Putamen (tissue), 1 donor: ENCODE measurements at places on chromosomes 3 and 15.
A peak's percentile ranks its signal among the peaks of the same experiment; 100 is the strongest.

DNA sequence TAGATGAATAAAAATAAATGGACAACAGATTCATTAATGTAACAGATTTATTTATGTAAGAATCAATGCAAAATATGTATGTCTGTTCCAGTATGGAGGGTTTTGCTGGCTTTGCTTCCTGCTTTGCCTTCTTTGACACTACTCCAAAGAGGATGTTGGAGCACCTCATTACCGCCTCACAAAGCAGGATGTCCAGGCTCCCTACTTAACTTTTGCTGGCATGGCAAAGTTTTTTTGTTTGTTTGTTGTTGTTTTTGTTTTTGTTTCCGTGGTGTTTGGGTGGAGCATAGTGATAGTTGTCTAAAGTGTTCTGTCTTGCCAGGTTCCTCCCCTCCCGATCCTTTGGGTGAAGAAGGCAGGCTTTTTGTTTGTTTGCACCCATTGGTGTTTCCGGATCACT lies 38.7 kb downstream of the DIPK2A start:
- no peak for DNase-seq

- no peak for DNase-seq
Measured at GRCh38 chr15:89051875-89052274, 36.4 kb upstream of the ABHD2 start.

GRCh38 chr3:64107190-64107589 lies 83.9 kb upstream of the PSMD6 start:
- no peak for DNase-seq

GRCh38 chr15:98746375-98747155 lies 98.2 kb downstream of the IGF1R start:
- no peak for DNase-seq

DNA sequence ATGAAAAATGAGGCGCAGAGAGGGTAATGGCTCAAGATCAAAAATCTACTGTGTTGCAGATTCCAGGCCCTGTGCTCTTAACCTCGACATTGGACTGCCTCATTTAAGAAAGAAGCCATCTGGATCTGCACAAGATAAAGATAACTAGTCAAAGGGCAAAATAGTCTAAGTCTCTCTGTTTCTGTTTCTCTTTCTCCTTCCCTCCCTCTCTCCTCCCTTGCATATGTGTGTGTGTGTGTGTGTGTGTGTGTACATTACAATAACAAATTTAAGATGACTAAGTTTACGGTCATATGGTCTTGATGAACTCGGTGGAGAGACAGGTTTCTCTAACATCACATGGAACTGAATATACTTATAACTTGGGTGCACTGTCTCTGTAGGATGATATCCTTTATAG lies 69.2 kb downstream of the MEIS2 start:
- no peak for DNase-seq

DNA sequence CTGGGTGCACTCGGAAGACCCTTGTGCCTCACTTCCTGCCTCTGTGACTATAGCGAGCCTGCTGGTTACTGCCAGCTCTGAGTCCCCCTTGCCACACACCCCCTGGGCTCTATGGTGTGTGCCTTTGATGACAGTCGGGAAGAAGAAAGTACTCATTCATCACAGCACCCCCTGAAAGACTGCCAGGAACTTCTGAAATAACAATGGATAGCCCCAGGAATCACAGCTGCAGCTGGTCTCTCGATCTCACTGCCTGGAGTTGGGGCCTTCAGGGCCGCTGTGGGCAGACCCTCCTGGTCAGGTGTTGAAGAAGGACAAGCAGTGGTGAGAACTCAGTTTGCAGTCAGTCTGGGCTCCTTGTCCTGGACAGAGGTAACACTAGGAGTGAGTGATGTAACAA lies 9.8 kb upstream of the RPP14 start:
- DNase-seq: peak; percentile 94

- DNase-seq: no peak
Measured at GRCh38 chr15:67862750-67863441, 23.1 kb upstream of the RNU6-1 start.

GRCh38 chr15:64354688-64355344 lies 1.2 kb downstream of the CSNK1G1 start:
- DNase-seq: no peak

GRCh38 chr3:23856286-23856685 lies 50.5 kb downstream of the UBE2E1 start:
- no peak for DNase-seq

DNA sequence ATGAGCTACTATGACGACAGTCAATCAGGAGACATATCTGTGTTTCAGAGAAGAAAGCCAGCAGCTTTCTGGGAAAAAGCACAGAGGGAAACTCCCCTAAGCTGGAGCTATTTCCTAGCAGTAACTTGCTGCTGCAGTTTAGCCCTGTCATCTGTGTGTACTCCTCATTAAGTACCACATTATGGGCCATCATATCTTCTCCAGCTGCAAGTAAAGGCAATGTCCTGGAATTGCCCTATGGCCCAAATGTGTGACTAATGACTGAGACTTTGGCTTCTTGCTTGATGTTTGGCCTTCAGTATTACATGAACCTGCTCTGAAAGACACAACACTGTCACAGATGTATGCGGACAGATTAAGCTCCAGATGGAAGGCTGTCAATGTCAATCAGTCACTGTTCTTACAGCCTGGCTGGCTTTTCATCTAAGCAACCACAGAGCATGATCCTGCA lies 190.8 kb downstream of the FHIT start:
- DNase-seq: no peak

- no peak for DNase-seq
Measured at GRCh38 chr15:86541540-86541939, 461.9 kb downstream of the AGBL1 start.

GRCh38 chr3:50350213-50350526 lies 405 bp downstream of the NPRL2 start:
- DNase-seq: no peak

DNA sequence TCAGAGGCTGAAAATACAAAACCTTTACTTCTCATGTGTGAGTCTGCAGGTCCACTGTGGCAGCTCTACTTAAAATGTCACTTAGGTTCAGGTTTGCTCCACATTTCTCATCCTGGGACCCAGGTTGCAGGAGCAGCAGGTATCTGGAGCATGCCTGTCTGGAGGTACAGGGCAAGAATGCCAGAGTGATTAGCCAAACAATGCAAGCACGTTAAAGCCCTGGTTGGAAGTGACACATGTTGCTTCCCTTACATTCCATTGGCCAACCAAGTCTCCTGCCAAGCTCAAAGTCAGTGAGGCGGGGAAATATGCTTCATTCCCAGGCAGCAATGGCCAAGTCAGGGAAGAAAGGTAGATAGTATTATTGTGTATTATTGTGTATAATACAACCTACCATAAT lies 76.8 kb upstream of the ARL6 start:
- no peak for DNase-seq

DNA sequence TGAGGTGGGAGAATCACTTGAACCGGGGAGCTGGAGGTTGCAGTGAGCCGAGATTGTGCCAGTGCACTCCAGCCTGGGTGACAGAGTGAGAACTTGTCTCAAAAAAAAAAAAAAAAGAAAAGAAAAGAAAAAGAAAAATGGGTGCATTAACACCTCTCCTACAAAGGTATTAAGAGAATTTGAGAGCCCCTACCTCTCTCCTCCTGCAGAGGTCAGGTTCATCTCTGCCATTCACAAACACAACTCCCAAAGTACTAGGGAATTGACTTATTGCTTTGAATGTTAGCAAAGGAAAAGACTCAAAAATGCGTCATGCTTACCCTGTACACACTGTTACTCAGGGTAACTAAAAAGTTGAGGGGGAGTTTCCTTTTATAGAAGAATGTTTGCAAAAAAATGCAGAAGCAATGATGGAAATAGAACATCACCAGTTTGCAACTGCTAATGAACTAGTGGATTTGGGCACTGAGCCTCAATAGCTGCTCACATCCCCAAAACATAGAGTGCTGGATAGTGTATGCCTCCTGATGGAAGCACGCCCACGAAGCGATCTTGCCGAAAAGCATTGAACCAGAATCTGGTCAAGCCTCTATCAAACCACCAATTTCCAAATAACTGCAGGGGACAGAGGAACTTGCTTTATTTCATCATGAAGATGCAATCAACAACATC lies 15.5 kb upstream of the LYZL4 start:
- no peak for DNase-seq

DNA sequence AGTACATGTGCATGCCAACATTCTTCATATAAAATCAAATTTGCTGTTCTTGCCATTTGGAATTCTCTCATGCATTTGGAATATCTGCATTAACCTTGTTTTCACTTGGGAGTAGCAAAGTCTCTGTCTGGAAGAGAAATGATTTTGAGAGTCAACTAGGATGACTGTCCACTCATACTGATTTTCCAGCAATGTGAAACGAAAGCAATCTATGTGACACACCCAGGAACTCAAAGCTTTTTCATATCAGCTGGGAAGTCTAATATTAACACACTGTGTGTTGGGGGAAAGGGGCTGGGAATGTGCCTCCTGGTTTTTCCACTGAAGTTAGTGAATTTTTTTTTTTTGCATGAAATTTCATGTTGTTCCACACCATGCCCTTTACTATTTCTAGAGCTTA lies 124.9 kb downstream of the DUT start:
- DNase-seq: no peak

- no peak for DNase-seq
Measured at GRCh38 chr3:160314995-160315394, 84.0 kb downstream of the IFT80 start.

- no peak for DNase-seq
Measured at GRCh38 chr15:70050441-70050840, 47.3 kb downstream of the TLE3 start.

DNA sequence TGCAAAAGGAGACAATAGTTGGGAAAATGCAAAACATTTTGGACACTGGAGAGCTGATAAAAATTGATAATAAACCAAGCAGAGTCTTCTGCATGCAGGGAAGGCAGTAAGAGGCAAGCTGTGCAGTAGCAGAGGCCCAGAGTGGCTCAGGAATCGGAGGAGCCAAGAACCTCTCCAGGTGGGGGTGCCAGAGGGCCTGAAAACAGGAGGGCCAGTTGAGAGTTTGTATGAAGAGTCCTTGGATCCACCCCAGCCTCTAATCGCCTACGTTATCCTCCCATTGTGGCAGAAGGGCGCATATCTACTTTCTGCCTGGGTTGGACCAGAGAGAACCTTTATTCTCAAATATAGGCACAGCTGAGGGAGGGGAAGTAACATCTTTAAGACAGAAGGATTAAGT lies 48.9 kb upstream of the RBP1 start:
- no peak for DNase-seq

GRCh38 chr3:14485981-14486380 lies 54.2 kb downstream of the GRIP2 start:
- DNase-seq: no peak

GRCh38 chr3:40337136-40338108 lies 27.9 kb downstream of the EIF1B start:
- DNase-seq: no peak

DNA sequence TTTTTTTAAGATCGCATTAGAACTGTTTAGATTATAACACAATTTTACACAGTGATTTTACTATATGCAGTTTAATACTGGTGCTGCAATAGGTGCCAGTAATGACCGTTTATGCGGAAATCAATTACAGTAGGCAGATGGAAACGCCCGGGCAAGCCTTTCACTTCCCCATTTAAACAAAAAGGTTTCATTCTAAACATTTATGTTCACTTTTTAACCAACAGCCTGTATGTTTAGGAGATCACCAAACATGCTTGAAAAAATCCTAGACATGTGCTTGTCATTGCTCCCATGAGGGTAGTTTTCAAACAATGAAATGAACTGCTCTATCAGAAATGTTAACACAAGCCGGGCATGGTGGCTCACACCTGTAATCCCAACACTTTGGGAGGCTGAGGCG lies 2.7 kb downstream of the BNIP2 start:
- DNase-seq: no peak

- no peak for DNase-seq
Measured at GRCh38 chr3:140995881-140996280, 54.2 kb downstream of the SLC25A36 start.

- DNase-seq: no peak
Measured at GRCh38 chr3:135456108-135456790, 509.3 kb upstream of the PPP2R3A start.

DNA sequence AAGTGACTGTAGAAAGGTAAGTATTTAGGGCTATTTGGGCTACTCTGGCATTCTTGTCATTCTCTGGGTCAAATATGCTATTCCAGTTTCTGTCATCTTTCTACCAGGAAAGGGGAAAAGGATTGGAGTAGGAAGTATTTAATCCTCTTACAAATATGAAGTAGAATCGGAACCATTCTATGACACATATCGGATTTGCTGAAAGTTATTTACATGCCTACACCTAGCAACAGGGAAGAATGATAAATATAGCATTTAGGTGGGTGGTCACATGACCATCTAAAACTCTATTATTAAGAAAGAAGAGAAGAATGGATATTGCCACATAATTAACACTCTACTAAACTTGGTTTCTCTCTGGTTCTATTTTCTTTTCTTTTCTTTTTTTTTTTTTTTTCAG lies 1353.1 kb downstream of the ZPLD1 start:
- no peak for DNase-seq

GRCh38 chr15:68176601-68177000 lies 28.5 kb downstream of the CALML4 start:
- DNase-seq: no peak
